ENCODE measurements at places on chromosomes 5 and 9.

GRCh38 chr5:60332244-60333004, 367.5 kb downstream of the DEPDC1B start:
- DNase-seq, result peak; percentile 44

- no peak for DNase-seq
Measured at GRCh38 chr5:112554101-112554977, 135.3 kb upstream of the EPB41L4A start.

DNA sequence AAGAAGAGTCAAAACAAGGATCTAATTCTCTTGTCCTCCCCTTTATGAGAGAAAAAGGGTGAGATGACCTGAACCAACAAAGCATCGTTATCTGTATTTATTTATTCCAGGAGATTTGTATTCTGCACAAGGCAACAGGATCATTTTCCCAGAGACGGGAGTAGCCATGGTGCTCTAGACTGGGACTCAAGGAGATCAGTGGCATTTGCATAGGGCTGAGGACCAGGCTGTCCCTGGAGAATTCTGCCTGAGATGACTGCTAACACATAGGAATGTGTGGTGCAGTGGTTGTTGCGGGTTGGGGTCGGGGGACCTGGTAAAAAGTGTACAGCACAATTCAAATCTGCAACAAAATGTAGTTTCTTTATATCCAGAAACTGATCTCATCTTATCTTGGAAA, 22.3 kb upstream of the ZNF474 start:
- DNase-seq, result no peak

- DNase-seq, result no peak
Measured at GRCh38 chr9:14530366-14530765, 162.9 kb downstream of the ZDHHC21 start.

GRCh38 chr9:93896496-93897033, 58.6 kb downstream of the BARX1 start:
- DNase-seq, result no peak

- peak; percentile 1 for DNase-seq
Measured at GRCh38 chr5:101390151-101390908, 487.2 kb upstream of the ST8SIA4 start.

DNA sequence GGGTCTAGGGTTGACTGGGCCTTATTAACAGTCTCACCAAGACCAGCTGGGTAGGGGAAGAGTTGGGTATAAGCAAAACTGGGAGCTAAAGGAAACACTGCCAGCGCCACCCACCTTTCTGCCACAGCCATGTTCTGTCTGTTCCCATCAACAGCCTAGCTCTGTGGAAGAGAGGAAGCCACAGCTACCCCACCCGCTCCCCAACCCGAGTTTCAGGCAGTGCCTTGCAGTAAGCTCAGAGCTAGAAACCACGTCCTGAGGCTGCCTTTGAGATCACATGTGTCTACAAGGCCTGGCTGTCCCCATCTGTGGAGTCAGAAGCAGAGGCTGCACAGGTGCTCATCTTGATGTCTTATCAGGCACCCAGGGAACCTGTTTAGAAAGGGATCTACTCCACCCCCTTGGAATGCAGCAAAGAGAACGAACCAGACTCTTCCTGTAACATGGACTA, 15.3 kb downstream of the HNRNPH1 start:
- DNase-seq, result no peak

DNA sequence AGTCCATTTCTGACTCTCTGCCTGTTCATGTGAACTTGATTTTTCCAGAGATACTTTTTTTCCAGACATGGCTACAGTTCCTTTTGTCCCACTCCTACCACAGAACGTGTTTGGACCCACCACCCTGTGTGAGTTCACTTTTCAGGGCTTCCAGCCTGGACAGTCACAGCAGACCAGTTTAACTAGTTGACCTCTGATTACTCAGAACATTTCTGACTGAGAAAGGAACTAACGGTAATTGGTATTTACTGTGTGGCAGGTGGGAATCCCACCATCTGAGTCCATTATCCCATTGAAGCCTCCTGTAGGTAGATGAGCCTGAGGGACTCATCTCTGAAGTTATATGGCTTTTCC, 210.1 kb downstream of the GOLPH3 start:
- DNase-seq, result no peak

DNA sequence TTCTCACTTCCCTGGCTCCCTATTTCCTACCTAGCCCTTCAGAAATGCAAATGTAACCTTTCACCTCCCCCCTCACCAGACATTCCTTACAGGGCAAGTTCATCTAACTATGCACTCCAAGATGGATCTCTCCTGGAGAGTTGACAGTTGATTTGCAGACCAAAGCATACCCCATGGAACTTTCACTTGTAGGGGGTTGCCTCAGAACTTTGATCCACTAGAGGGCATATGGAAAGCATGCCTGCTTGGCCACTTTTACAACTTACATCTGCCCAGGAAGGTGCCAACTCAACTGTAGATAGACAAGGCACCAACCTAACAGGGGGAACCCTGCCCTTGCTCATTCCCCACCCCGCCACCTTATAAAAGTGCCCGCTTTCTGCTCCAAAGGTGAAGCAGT, 187.8 kb downstream of the NXNL2 start:
- peak; percentile 19 for DNase-seq

DNA sequence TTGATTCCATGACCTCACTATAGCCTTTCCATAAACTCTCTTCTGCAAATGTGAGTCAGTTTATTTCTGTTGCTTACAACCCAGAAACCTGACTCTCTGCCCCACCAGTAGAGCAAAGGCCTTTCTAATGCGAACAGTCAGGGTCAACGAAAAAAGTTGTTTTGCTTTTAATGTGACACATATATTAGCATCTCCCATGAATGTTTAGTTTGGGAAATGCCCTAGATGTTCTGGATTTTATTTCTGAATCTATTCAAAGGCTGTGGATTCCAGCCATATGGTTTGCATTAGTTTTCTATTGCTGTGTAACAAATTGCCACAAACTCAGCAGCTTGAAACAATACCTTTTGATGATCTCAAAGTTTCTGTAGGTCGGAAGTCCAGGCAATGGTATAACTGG, 193.5 kb downstream of the GNA14 start:
- DNase-seq, result no peak

GRCh38 chr5:148532969-148533670, 121.2 kb downstream of the HTR4 start:
- DNase-seq, result no peak

DNA sequence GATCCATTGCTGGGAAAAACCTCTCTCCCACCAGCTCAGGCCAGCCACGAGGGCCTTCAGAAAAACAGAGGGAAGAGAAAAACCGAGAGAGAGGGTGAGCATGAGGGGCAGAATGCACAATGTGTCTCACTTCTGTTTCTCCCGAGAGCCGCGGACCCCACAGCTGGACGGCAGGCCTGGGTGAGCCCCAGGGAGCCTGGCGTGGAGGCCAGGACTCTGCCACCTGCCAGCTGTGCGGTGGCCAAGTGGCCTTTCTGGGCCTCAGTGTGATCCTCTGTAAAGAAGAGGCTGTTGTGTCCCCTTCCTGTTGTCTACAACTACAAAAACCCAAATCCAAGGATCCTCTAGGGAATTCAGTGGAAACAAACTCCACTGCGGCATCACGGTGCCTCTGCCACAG, 179.3 kb downstream of the PAX5 start:
- no peak for DNase-seq

DNA sequence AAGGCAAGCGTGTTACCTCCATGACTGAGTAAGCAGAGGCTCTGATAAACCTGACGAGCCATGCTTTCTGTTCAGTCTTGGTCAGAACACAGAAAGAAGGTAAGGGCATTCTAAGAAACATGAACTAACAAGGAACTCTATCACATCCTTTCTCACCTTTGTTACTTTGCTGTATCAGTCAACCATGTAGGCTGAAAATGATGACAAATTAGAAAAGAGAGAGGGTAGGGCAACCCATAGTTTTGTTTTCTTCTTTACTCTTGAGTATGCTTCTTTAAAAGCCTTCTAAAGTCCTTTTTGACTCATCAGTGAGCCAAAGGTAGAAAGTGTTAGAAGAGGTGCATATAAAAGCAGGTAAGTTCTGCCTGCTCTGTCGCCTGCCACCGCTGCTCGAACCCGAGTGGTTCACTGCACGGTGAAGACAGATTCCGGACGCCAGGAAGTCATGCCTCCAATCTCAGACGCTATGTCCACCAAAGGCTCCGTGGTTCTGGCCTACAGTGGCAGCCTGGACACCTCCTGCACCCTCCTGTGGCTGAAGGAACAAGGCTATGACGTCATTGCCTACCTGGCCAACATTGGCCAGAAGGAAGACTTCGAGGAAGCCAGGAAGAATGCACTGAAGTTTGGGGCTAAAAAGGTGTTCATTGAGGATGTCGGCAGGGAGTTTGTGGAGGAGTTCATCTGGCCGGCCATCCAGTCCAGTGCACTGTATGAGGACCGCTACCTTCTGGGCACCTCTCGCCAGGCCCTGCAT, 298.4 kb downstream of the NDUFS4 start:
- no peak for DNase-seq

GRCh38 chr5:142151436-142152383, 43.1 kb downstream of the NDFIP1 start:
- peak; percentile 41 for DNase-seq

DNA sequence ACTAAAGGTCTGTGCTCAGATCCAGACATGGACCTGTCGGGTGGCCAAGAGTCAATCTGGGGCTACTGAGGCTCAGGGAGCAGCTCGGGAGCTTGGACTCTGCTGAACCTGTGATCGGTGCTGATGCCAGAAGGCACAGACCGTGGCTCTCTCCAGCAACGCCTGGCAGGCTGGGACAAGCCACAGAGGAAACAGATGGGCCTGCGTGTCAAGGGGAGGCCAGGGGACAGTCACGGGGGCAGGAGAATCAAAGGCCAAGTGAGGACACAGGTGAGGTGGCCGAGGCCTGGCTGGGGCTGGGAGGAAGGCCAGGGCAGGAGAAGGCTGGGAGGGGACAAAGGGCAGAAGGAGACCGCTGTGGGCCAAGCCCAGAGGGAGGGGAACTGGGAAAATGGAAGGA, 43.4 kb downstream of the EPB41L4B start:
- no peak for DNase-seq

DNA sequence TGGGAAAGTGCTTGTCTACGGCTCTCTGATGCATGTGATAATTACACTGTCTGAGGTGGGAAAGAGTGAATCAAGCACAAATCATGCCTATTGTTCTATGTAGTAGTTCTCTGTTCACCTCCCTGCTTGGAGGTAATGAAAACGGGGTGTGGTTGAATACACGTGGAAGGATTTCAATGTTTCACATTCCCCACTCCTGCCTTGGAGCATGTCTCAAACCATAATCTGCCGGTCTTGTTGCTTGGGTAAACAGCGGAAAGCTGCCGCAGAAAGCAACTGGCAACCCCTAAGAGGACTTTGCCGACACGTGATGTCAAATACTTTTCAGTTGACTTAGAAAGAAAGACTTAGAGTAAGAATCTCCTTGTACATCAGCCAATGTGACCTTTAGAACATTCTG, 63.5 kb upstream of the MOCS2 start:
- DNase-seq, result no peak

GRCh38 chr5:137782984-137783536, 28.9 kb upstream of the HNRNPA0 start:
- DNase-seq, result no peak

DNA sequence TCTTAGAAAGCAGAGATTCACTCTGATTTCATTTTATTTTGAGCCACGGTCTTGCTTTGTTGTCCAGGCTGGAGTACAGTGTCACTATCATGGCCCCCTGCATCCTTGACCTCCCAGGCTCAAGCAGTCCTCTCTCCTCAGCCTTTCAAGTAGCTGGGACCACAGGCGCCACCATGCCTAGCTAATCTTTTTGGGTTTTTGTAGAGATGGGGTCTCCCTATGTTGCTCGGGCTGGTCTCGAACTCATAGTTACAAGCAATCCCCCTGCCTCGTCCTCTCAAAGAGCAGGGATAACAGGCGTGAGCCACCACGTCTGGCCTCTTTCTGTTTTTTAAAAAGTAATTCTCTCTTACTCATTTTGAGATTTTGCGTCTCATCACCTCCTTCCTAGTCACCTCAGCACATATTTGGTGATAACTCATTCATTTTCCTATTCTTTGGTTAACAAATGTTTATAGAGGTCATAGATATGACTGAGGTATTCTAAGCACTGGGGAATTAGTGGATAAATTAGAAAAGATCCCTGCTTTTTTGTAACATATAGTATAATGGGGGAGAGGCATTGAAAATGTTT, 10.8 kb upstream of the DCP2 start:
- no peak for DNase-seq

GRCh38 chr9:73143711-73144328, 7.8 kb upstream of the ANXA1 start:
- DNase-seq, result peak; percentile 54

DNA sequence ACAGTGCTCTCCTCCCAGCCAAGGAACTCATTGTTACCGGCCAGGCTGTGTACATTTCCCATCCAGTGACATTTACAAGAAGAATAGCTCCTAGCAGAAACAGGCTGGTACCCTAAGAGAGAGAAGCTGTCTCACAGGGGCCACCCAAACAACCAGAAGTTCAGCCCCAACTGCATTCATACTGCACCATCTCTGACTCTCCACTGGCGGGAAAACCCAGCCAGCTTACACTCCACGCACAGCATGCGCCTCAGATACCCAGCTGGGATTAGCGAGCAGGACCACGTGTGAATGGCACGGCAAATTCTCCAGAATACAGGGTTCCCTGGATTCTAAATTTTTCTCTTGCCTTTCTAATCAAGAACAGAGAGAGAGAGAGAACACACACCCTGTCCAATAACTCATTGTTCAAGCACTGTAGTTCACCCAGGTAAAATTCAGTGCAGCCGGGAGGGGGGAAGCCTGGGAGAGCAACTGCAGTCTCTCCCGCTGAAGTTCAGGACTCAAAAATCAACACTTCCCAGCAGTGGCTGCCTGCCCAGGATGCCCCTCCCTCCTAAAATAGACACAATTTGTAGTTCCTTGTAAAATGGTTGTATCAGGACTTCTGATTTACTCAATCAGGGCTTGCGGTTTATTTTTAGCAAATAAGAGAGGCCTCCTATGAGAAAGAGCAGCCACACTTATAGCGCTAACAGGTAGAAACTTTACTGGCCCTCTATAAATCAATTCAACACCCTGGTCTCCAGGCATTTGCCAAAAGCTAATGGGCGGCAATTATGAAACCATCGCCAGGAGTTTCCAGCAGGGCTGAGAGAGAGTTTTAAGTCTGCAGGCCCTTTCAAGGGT, 2.2 kb downstream of the COL23A1 start:
- DNase-seq, result no peak

- DNase-seq, result no peak
Measured at GRCh38 chr5:77305956-77306355, 95.5 kb downstream of the PDE8B start.

- no peak for DNase-seq
Measured at GRCh38 chr5:57037355-57037754, 85.4 kb upstream of the MIER3 start.

DNA sequence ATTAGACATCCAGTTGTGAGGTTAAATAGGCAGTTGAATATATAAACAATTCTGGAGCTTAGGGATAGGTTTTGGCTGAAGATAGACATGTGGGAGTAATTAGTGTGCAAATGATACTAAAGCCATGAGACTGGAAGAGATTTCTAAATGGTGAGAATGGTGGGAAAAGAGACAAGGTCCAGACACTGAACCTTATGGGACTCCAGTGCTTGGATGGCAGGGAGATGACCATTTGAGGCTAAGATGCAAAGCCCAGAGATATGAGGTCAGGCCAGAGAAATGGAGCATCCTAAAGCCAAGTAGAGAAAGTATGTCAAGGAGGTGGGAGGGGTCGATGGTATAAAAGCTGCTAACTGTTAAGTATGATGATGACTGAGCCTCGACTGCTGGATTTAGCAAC, 115.6 kb downstream of the SEMA5A start:
- DNase-seq, result no peak
